Fibroblast of mammary gland (primary cell): ENCODE measurements at places on chromosomes 16 and 17.

GRCh38 chr16:77675464-77676324 lies 46.6 kb upstream of the NUDT7 start:
- DNase-seq: peak; percentile 76

GRCh38 chr17:45131616-45132319 lies 547 bp downstream of the PLCD3 start:
- no peak for DNase-seq

DNA sequence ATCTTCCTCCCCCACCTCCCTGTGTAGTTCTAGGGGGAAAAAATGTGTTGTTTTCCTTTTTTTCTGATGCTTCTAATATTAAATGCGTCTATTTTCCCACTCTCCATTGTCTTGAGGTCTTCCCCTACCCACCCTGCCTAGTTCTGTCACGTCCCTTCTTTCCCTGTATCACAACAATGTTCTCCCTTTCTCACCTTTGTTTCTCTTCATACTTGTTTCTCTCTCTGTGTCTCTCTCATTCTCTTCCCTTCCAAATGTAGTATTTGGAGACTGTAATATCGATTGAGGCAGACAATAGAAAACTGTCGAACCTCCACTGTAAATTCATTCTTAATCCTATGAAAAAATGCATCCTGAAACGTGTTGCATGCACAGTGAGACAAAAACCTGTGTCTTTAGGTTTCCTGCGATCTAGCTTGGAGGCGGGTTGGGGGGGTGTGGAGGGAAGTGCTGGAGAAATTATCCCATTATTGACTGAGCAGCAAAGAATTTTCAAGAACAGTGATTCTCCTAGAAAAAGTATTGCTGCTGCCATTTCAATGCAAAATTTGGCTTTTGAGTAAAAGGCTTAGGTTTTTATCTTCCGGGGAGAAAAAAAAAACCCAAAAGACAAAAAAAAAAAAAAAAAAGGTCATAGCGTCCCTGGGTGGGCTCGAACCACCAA lies 1.3 kb upstream of the PSMB3 start:
- no peak for DNase-seq

GRCh38 chr17:14866266-14866665 lies 398.9 kb downstream of the PMP22 start:
- no peak for DNase-seq
